ENCODE measurements at places on chromosomes 16 and 17.

DNA sequence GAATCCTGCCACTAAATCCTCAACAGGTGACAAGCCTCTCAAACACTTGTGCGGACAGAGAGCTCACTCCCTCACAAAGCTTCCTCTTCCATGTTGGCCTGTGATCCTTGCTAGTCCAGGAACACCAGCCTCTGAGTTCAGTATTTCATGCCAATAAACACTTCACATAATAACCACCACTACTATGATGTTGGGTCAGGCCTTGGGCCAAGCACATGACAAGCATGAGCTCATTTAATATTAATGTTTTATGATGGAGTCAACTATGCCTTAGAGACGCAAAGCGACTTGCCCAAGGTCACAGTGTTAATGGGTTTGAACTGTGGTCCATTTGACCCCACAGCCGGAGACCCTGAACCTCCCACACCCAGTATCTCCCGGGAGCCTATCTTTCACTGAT, 129.1 kb downstream of the GAS7 start:
- no peak for DNase-seq

- DNase-seq = no peak
Measured at GRCh38 chr16:57764341-57765159, 29.0 kb downstream of the KATNB1 start.

GRCh38 chr17:62064791-62065563, at the start of gene MED13:
Gene MED13, minus strand, starts transcription at chr17:62065278. Its CDS starts 73 bp downstream, at chr17:62065205.
- DNase-seq = no peak

DNA sequence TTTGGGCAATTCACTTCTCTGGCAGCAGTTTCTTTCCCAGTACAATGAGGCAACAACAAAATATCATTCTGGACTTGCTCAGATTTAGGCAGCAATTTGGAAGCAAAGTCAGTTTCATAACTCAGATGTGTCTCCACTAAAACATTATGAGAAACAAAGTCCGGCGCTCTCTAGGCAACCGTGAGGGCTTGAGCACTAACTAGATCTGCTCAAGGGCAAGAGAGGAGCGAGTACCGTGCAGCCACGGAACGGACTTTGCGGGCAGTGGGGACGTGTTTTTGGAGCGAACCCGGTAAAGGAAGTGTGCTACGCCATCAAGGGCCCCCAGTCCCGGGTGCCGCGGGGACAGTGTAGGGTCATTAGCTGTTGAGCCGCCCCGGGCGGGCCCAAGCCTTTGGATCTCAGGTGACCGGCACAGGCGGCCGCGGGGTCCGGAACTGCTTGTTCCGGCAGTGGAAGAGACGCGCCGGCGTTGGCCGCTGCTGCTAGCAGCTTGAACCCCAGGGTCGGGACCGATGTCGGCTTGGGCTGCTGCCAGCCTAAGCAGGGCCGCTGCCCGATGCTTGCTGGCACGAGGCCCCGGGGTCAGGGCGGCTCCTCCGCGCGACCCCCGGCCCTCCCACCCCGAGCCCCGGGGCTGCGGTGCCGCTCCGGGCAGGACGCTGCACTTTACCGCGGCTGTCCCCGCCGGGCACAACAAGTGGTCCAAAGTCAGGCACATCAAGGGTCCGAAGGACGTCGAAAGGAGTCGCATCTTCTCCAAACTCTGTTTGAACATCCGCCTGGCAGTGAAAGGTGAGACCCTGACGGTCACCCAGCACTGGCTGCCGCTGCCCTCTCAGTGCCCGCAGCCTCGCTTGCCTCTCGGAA, at the start of gene TACO1:
TACO1 (plus strand) TSS at position 327 of the 870 bp plus-strand sequence; CDS start at position 516, 189 bp downstream.
- no peak for DNase-seq

DNA sequence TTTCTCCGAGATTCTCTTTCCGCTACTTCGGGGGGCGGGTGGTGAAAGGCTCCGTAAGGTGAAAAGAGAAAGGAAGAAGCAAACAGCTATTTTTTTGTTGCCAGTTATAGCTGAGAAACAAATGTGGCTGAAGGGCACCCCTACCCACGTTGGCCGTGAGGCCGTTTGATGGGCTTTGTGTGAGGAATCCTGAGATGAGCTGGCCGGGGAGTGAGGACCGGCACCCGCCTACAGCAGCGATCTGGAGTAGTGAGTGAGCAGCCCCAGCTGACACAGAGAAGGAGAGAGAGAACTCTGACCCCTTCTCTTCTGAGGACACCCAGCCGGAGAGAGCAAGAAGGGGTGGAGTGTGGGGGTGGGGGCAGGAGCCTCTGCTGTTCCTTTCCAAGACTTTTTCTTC, 5.6 kb downstream of the JPH3 start:
- no peak for DNase-seq

DNA sequence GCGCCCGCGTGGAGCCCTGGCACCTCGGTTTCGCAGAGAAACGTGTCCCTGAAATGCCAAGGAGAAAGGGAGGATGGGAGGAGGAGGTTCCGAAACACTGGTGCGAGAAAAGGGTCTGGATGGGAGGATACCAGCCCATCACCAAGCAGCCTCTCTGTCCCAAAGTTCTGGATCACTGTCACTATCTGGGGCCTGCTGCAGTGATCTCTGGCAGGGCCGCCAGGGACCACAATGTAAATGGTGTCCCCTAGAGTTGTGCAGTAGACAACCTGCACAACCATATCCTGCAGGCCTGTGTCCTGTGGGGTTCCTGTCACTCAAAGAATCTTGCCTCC, 229.3 kb downstream of the C16orf78 start:
- DNase-seq = no peak

GRCh38 chr17:41521574-41522261, 3.0 kb upstream of the KRT15 start:
- no peak for DNase-seq

DNA sequence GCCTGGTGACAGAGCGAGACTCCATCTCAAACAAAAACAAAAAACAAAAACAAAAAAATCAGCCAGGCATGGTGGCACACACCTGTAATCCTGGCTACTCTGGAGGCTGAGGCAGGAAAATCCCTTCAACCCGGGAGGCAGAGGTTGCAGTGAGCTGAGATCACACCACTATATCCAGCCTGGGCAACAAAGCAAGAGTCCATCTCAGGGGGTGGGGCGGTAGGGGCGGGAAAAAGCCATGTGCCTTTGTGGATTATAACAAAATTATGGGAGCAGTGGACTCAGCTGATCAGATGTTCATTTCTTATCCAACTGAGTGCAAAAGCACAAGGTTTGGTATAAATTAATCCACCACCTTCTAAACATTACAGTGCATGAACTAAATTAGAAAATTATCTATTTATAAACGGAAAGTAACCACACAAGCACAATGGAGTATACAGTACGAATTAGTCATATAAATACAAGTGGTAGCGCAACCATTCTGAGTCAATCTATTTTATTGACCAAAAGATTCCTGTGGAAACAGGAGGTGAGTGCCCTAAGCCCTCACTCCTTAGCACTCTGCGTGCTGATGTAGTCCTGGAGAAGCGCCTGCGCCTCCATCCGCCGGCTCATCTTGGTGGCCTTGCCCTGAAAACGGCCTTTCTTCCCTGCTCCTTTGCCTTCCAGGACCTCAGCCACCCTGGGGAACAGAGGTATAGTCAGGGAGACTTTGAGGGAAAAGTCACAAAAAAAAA, 14.0 kb downstream of the AARSD1 start:
- DNase-seq = no peak

- no peak for DNase-seq
Measured at GRCh38 chr17:15289285-15290183, 24.4 kb upstream of the PMP22 start.

- no peak for DNase-seq
Measured at GRCh38 chr17:80101011-80101945, at the start of gene GAA. Gene GAA, plus strand, starts transcription at chr17:80101581. Its CDS starts 3,006 bp downstream, at chr17:80104587.

DNA sequence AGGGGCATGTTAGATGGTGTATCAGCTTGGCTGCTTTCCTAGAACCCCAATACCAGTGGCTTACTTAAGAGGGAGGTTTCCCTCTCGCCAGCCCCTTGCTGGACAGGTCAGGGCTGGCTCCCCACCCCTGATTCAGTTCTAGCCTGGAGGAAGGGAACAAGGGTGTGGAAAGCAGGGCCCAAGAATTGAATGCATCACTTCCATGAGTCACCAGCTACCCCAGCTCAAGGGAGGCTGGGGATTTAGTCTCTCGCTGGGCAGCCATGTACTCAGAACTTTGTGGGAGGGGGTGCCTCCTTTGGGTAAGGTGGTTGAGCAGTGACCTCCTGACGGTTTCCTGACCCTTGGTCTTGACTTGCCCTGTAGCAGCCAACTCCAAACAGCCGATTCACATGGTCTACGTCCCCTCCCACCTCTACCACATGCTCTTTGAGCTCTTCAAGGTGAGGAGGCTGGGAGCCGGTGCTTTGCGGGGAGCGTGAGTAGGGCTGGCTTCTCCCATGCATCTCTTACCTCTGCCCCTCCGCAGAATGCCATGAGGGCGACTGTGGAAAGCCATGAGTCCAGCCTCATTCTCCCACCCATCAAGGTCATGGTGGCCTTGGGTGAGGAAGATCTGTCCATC, 12.8 kb downstream of the PDK2 start:
- no peak for DNase-seq

DNA sequence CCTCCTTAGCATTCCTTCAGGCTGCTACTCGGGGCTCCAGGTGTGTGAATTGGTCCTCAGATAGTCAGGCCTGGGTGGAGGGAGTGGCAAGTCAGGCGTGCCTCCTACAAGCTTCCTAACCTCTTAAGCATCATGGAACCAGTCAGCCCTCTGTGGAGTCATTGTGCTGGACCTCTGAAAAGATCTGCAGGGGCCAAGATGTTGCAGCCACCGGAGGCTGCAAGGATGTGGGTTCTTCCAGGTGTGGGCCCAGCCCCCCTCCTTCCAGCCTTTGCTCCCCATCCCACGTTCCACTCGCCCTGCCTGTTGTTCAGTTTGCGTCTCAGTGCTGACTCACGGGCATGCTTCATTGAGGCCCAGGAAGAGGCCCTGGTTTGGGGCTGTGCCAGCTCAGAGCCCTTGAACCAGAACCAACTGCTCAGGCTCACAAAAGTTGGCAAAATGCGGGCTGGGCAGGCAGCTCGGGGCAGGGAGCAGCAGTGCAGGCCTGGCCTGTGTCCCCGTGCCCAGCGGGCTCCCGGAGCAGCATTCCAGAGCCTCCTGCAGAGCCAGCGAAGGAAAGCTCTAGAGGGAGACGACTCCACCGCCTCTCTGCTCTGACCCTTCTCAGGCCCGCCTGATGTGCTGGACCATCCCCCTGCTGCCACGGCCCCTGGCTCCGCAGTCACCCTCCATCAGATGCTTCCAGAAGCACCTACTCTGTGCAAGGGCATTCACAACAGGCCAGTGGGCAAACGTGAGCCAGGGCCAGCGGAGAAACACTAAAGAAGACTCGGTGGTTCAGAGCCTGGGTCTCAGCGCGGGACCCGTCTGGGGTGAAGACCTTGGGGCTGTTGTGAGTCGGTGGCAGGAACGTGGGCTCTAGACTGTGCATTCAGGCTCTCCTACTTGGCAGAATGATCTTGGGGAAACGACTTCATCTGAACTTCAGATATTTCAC, 7.5 kb downstream of the LDHD start:
- DNase-seq = no peak

GRCh38 chr17:28634206-28634865, 10.6 kb downstream of the BLTP2 start:
- DNase-seq = no peak

GRCh38 chr16:86134802-86135461, 236.0 kb downstream of the IRF8 start:
- DNase-seq = no peak

DNA sequence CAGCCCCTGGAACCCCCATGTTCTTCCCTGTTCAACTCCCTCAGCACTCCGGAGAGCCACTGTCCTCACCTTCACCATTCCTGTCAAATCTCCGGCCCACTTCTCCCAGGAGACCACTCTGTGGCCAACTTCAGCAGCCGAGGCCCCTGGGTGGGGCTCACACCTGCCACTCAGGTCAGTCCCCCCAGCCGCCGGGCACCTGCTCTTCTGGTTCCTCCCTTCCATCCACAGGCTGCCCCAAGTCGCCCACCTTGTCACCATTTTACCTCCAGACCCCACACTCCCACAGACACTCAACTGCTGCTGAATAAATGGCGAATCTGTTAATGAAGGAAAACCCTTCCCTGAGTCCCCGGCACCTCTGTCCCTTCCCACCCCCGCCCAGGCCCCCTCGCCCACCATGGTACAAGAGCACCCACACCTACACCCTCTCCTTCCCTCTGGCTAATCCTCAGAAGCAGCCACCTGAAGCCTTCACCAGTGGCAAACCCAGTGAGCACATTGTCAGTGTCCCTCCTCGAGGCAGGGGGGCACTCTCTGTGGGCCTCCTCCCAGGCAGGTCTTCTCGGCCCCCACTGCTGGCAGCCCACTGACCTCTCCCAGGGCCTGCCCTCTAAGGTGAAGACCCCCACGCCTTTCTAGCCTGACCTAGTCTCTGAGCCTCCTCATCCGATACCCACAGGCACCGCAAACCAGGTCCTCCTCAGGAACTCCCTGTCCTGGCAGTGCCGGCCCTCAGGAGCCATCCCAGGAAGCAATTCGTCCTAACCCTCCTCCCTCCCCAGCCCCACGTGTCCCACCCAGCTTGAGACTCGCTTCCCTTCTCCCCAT, 8.2 kb downstream of the CANT1 start:
- no peak for DNase-seq

DNA sequence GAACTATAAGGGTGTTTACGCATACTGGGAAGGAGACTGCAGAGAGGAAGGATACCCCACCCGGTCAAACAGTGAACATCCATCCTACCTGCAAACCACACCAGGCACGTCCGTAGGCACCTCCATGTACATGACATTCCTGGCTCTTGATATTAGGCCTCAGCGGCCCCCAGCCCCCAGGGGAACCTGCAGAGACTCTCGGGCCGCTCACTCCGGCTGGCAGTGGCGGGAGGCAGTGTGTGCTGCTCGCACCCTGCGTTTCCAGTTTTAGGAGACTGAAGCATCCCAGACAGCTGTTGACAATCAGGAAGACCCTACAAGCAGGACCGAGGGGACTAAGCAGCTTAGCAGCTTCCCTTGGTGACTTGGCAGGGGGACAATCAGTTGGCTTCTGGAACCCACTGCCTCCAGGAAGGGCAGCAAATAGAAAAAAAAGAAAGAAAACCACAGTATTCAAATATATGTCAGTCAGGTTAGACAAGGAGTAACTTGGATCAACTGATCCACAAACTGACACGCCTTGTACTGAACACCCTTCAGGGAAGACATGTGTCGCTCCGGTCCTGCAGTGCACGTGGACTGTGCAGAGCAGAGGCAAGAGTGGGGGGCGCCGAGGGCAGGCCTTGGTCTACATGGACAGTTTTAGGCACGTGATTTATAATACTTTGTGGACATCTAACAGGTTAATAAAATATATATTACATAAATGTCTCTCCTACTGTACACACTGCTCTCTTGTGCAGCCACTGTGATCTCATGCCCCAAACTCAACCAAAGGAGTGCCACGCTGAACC, 29.9 kb upstream of the CLEC18B start:
- DNase-seq = no peak

Measured in cortex of kidney (tissue), 1 donor.